NCI-H82 (cell line): ENCODE measurements at places on chromosomes 4 and X.
A peak's percentile ranks its signal among the peaks of the same experiment; 100 is the strongest.

- no peak for DNase-seq
These were observed 110.7 kb downstream of the WDFY3 start for GRCh38 chr4:84855774-84856173.

DNA sequence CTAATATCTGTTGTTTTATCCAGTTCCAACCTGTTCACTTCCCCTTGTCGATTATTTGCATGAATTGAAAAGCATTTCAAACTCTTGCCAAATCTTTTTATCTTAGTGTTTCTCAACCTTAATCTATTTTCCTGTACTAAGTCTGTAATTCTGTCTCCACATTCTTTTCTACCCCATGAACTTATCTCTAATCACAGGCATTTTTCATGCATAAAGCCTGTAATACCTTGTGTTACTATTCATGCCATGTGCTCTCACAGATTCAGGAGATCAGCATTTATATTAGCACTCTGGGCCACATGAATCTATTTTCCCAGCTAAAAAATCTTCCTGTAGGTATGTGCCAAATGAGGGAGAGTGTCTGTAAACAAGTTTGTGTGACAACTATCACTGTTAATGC lies 1360.9 kb downstream of the STIM2 start:
- DNase-seq: no peak

DNA sequence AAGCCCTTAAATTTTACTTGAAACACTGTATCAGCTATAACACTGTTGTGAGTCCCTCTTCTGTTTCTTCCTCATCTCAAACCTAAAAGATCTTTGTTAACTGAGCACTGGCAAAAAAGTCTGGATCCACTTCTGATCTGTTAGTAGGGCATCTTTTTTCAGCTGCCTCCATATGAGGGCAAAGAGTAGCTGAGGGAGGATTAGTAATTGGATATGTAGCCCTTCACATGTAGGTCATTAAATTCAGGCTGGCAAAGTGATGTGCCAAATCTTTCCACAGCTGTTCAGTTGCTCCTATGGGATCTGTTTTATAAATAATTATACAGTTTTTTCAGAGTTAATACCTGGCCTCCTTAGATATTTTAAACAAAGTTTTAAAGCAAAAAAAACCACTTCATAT lies 1.1 kb upstream of the TRMT10A start:
- peak; percentile 83 for DNase-seq

- peak; percentile 86 for DNase-seq
These were observed 595.7 kb upstream of the EPHA5 start for GRCh38 chr4:66266035-66266434.

DNA sequence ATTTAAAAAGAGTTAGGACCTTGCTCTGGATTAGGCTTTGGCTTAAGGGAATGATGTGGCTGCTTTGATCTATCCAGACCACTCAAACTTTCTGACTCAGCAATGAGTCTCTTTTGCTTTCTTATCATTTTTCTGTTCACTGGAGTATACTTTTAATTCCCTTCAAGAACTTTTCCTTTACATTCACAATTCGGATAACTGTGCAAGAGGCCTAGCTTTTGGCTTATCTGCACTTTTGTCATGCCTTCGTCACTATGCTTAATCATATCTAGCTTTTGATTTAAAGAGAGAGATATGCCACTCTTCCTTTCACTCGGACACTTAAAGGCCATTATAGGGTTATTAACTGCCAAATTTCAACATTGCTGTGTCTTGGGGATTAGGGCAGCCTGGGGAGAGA lies 147.9 kb downstream of the DCHS2 start:
- no peak for DNase-seq

DNA sequence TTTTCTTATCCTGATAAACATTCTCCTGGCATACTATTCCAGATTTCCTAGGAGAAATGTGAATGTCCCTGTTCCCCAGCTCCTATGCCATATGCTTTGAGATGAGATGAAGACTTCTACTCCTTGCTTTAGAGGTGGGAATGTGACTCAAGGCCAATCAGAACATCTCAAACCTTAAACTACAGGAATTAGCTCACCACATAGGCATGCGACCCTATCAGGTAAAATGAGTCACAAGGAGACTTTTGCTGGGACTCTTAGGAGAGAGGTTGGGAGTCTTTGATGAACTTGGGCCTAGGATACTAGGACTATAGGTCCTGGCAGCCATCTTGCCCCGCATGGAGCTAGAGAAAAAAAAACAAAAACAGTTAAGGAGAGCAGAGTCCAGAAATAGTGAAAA lies 5.8 kb upstream of the USO1 start:
- DNase-seq: no peak

GRCh38 chr4:47855350-47855749 lies 17.5 kb upstream of the CORIN start:
- DNase-seq: no peak

DNA sequence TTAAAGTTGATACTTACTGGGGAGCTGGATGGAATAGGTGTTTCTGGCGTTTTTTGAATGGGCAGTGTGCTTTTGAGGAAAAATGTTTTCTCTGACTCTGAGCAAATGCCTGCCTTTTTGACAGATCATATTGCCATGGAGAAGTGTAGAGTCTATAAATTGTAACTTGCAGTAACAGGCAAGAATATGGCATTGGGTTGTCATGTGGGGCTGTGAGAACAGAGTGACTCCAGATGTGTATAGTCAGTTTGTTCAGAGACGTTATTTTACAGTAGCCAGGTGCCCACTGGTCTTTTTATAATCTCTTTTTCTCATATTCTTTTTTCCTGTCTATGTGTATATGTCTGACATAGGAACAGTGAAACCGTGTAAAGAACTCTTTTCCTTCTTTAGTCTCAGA lies 40.8 kb downstream of the RAPGEF2 start:
- DNase-seq: no peak

GRCh38 chrX:136761421-136761820 lies 19.3 kb downstream of the ARHGEF6 start:
- DNase-seq: no peak

- no peak for DNase-seq
These were observed 8.7 kb downstream of the CITED1 start for GRCh38 chrX:72296991-72297390.

DNA sequence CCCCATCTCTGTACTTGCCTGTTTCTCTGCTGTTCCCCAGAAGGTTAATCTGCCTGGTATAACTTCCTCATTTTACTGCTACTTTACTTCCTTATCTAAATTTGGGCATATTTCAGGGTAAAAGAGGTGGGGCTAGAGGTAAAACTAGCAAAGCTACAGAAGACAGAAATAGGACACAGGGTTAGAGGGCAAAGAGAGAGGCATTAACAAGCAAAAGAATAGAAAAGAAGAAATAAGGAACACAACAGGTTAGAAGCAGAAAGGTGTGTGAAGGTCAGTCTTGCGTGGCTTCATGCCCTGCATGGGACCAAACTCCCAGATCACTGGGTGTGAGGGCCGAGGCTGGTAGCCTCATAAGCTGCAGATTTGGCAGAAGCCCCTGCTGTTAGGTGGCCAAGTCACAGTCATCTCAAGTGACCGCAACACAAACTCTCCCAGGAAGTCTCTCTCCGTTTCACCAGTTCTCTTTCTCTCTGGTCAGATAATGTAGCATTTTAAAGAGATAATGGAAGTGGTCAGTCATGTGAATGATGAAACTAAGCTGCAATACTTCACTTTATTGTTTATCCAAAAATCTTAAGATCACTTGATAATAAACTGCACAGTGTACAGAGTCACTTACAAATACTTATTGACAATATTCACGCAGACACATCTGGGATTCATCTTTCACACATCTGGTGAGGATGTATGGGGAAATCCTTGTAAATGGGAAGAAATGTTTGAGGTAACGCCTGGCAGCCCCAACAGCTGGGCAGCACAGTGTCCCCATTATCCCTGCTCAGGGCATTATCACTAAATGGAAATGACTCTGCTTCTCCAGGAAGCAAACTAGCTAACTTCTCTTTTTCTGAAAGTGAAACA lies 16.4 kb downstream of the TMEM154 start:
- no peak for DNase-seq

DNA sequence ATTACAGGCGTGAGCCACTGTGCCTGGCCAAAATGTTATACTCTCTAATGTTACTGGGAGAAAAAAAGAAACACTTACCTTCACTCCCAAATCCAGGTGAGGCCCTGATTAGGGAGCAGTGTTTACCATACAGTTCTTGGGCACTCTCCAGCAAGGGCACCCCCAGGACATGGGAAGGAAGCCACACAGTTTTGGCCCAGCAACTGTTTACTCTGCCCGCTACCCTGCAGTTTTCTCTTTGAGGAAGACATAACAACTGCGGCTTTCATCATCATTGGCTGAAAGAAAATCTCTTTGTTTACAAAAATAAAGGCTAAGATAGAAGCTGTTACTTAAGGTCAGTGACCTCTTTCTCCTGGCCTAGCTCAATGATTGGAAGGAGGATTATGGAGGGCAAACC lies 145.5 kb upstream of the DUSP21 start:
- DNase-seq: no peak

DNA sequence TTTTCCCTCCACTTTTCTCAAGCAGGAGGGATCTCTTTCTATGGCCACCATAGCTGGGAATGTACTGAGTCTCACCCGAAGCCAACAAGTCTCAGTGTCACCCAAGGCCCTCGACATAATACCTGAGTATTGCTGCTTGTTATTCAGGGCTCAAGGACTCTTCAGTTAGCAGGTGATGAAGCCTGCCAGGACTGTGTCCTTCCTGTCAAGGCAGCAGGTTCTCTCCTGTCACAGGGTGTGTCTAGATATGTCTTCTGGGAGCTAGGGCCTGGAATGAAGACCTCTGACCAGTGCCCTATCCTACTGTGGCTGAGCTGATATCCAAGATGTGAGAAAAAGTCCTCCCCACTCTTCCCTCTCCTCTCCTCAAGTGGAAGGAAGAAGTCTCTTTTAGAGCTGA lies 391.0 kb upstream of the DIPK2B start:
- DNase-seq: no peak

DNA sequence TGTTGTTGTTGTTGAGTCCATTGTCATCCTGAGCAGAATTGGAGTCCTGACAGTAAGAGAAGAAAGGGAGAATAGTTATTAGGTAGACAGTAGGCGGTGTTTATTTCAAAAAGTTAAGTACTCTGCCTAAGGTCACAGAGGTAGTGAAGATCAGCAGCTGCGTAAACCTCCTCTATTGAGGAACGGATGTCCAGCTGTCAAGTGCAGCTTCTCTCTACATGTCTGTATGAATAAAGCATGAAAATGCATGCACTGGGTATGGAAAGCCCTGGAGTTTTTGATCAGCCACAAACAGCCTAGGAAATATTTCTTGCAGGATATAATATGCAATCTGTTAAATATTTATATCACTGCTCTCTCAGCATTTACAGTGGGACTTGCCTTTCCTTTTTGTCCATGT lies 109.4 kb upstream of the CBLL2 start:
- DNase-seq: no peak

DNA sequence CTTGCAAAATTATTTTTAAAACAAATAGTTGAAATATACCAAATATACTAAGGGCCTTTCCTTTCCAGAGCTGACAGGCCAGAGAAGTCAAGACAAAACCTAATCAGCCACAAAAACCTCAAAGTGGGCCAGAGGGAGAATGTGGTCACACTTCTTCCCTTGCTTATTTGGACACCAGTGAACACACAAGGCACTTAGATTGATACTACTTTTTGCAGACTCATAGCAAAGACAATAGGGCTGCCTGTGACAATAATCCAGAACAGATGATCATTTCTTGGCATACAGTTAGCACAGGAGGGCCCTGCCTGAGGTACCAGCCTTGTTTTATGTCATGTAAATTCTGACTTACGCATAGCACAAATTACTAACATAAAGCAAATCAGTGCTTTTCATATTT lies 215.7 kb upstream of the NEIL3 start:
- no peak for DNase-seq

DNA sequence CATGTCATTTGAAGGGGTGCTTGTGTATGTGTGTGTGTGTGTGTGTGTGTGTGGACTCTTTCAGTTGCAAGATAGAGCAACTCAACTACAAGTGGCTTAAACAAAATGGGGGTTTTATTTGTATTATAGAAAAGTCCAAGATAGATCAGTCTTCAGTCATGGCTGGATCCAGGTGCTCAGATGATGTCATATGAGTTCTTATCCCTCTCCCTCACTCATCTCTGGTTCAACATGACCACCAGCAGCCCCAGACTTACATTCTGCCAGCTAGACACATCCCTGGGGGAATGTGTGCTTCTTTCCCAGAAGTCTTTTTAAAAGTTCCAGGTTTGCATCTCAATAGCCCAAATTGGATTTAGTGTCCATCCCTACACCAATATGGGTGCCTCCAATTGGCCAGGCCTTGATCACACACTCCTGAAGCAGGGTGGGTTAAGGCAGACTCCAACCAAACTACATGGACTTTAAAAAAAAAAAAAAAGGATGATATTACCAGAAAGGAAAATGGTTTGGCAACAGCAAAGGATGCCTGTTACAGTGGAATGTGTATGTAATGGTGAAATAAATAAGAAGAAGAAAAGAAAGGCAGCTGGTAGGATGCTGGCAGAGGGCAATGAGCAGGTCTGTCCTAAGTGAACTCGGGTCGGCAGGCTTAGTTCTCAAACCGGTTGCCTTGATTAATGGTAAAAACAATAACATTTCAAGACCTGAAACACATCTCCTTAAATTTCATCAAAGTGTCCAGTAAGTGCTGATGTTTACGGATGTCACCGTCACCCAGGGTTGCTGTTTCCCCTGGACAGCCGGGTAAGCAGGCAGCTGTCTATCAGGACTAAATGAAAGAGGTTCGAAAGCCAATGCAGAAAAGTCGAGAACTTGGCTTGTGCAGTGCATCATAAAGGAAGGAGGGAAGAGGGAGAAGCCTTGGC lies 107.7 kb downstream of the SMIM20 start:
- DNase-seq: no peak

DNA sequence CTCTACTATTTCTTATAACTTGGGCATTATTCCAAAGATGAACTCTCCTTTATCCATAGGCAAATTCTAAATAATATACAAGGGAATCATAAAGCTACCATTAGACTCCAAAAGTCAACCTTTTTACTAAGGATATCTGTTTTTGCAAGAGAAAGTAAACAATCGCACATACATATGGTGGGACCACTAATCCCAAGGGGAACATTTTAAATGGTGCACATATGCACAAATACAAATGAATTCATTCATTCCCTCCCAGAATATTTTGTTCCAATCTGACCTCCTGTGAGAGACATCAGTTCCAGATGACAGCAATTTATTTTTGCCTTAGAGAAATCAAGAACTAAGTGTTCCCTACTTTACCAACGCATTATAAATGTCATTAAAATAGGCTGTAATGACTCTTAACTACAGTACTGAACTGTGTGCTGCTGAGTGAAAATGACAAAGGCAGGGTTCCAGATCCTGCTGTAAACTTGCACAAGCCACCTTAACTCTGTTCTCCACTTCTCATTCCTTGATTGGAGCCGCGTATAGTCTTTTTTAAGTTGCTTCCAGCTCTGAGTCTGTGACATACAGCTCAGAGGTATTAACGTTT lies 2.0 kb downstream of the DHX15 start:
- peak; percentile 41 for DNase-seq

DNA sequence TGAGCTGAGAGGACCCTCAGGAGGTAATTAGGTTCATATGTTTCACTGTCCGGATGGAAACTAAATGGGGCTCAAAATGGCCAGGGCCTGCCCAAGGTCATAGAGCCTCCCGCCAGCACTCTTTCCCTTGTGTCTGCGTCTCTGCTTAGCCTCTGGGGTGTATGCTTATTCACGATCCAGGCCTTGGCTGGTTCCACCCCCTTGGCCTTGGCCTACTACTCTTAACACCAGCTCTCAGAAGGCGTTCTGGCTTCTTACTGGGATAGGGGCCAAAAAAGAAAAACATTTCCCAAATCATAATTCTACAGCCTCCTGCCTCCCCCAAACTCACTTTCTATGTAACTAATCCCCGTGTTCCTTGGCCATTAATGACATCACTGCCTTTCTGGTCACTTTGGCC lies 68.8 kb downstream of the RTL5 start:
- DNase-seq: no peak
